ENCODE measurements at places on chromosomes 3 and 15.

- peak; percentile 35 for DNase-seq
Measured at GRCh38 chr15:31265871-31266711, 60.5 kb upstream of the KLF13 start.

DNA sequence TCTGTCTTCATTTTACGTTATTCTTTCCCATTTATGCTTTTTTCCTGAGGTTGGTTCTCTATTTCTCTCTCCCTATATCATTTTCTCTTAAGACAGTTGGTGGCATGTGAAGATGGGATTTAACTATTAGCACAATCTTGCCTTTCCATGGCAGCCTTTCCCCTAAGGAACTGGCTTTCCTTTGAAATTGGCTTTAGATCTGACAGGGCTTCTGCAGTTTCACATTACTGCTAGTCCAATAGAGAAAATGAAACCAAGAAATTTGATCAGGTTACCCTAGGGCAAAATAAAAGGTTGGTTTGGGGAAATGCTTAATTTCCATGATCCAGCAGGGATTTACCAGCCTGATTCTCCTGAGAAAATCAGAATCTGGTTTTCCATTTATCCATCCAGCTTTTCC is 22.7 kb upstream of the CHL1 start:
- no peak for DNase-seq

DNA sequence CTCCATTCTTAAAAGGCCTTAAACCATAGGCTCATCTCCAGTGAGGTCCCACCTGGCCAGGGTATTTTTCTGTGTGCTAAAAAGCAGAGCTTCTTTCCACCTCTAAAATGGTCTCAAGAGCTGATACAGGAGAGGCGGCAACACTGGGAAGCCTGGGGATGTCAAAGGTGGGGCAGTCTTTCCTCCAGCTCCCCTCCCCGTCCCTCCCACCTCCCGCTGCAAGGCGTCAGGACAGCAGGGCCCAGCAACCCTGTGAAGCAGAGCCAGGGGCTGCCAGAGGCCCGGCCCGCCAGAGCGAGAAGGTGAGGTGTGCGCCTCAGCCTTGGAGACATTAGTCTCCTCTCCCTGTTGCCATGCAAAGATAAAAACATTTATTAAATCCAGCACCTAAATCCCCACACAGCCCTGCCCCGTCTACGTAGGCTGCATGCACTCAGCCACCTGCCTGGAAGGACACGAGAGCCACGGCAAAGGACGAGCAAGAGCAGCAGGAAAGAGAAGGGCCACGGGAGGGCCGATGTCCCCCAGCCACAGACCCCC is 75.6 kb downstream of the FAM174B start:
- DNase-seq, result no peak

DNA sequence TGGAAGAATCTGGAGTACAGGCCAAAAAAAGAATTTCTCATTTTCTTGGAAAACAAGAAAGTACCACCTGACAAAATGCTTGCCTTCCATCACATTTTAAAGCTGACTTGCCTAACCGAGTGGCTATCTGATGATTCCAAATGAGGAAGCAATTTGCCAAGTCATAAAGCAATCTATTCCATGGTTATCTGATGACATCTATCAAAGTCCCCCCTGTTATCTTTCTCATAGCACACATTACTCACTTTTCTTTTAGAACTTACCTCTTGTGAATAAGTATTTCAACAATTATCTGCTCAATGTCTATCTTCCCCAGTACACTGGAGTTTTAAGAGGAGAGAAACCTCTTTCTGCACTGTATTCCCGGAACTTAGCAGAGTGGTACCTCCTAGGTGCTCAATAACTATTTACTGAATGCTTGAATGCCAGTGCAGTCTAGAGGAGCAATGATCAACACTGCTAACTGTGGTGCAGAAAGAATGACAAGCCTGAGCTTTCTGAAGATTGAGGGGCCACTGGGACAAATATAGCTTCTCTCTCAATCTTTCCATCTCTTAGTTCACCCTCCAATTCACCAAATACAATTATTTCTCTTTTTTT is 186.3 kb upstream of the ATP11B start:
- no peak for DNase-seq

DNA sequence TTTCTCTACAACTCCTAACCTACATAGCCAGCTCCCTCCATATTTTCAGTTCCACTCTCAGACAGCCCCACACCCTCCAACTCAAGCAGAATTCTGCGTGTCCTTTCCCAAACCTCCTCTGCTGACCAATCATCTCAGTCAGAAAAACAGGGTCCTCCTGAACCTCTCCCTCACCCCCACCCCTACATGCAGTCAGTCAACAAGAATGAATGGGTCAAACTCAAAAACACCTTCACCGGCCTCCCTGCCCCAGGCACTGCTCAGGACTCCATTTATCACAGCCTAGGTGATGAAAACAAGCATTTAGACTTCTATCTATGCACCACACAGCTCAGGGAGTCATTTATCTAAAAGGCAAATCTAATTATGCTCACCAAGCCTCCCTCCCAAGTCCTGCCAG is 32.4 kb downstream of the MYL3 start:
- DNase-seq, result no peak

Data from stimulated activated CD4-positive, alpha-beta T cell treated with anti-CD3 and anti-CD28 coated beads, Interleukin-2, amount 100 ng/mL, for 4 hours (primary cell).